CD4-positive, alpha-beta T cell treated with Interleukin-15 for 4 hours (primary cell): ENCODE measurements at places on chromosomes 7 and 10.

DNA sequence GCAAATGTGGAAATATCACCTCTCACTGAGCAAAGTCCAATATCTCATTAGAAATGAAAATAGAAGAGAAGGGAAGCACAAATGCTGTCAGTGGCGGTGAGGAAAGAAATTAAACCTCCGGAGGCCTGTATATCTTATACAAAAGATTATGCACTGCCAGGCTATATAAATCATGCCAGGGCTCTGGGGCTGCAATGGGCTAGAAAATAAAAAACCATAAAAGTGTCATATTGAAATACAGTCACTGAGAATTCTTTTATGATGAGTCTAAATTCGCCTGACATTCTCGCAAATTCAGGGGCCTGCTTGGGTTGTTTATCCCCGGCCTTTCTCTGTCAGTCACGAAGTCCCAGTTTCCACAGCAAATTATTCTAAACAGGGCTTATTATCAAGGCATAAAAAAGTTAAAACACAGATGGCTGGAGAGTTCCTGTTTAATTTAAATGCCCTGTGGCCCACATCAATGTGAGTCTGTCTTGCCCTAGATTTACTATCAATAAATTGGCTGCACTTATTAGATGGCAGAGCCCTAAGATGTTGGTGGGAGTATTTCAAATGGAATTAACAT is 193.8 kb downstream of the SNX10 start:
- no peak for DNase-seq

- DNase-seq, result no peak
Observed at GRCh38 chr10:5860066-5860465, 29.6 kb downstream of the ANKRD16 start.

GRCh38 chr10:119029613-119030420 is at the start of gene NANOS1:
Gene NANOS1 (plus strand): TSS chr10:119029714. CDS start chr10:119029802, 88 bp downstream.
- no peak for DNase-seq

GRCh38 chr10:99530108-99531025 is 2.4 kb upstream of the NKX2-3 start:
- no peak for DNase-seq

DNA sequence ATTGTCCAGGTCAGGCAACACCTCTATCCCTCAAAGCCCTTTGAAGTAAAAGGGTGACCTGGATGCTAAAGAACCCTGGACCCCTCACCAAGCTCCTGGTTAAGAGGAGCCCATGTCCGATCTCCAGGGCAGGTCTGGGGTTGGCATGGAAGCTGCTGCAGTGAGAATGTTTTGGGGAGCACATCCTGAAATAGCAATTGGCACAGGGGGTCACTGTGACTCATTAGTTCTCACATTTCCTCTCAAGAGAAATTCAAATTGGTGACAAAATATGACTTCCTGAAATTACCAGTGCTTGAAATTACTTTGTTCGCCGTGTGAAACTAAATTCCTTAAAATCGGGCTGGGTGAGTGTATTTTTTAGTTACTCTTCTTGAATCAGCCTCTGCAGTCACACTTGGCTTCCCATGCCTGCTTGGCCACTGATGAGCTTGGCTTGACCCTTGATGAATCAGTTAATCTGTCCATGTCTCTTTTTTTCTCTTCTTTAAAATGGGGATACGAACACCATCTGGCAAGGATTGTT is 18.8 kb upstream of the ARHGAP22 start:
- DNase-seq, result no peak
